ENCODE measurements at places on chromosomes 13 and 19.

DNA sequence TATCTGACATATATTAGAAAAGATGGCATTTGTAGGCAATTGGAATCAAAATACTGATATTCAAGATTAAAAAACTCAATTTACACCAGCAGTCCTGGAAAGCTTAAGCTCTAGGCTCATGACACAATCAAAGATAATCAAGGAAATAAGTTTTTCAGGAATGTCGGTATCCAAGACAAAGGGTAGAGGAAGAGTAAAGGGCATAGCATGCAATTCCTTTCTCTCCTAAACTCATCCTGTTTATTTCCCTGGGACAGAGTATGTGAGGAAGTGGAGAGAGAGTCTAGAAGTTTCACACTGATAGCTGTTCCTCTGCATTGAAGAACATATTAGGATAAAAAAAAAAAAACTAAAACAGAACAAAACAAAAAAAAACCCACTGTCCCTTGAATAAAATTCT, 2452.1 kb downstream of the PCDH9 start:
- DNase-seq, result no peak

DNA sequence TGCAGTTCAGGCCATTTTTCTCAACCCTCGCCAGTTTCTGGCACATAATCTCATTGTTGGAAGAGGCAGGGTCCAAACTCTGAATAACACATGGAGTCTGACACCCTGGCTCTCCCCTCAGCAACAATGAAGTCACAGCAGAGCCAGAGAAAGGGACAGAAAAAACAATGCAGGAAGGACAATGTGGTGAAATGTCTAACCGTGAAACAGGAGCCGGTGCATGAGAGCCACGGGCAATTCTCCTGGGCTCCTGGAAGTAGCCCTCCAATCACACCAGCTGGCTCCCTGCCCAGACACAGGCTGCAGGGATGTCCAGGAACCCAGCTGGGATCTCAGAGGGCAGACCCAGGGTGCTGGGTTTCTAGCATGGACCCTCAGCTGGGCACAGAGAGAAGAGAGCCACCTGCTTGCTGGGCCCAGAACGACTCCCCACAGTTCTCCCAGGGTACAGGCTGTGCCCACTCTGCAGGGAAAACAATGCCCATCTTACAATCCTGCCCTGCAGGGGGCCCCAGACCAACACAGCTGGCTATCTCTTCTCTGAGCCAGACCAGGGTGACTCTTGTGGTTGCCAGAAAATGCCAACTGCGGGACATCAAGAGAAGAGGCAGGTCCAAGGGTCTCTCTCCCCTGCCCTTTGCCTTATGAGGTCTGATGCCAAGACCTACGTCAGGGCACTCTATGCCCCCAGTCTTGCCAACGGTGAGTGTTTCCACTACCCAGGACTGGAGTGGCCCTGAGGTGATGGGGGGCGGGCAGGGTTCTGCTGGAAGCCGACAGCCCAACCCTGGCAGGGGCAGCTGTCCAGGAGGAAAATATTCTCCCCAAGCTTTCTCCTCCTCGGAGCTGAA, 64.5 kb downstream of the CEBPG start:
- no peak for DNase-seq

- DNase-seq, result no peak
These were observed 29.7 kb upstream of the MIER2 start for GRCh38 chr19:374183-374885.

DNA sequence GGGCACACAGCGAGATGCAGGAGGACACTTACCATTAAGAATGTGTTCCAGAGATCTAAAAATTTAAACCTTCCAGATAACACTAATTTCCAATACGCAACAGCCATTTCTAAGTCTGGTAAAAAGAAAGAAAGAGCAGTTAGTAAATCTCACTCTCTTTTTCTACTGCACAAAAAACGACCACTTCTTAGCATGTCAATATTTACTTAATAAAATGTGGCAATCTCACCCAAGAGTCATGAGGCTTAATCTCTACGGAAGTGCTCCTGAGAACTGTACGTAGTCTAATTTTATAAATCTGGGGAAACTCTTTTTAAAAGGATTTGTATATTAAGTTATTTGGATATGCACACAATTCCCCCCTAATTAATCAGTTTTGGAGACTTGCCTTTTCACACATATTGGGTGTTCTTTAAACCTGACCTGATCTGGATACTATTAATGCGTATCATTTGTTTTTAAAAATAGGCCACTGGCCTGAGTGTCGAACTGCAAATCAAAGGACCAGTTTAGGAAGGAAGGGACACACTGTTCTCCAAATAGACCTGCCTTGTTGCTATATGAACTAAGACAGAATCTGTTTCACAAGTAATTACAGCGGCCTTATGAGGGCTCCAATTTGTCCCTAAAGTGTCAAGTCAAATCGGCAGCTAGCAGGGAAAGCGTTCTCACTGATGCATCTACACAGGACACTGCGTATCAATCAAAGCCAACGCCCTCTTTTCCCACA, 7.9 kb upstream of the ADPRHL1 start:
- DNase-seq, result no peak

DNA sequence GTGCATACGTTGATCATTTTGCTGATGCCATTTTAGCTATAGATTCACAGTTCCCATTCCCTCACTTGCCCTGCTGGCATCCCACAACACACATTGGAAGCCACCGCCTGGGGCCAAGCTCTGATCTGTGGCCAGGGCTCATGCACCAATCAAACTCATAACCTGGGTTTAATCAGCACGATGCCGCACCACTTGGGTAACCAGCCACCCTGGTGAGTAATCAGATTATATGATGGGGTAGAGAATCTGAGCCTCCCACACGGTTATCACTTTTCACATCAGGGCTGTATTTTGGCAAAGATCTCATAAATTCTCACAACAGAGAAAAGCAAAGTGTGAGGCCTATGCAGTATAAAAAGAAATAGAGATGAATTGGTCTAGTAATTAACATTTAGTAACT, 66.0 kb upstream of the TNFRSF19 start:
- no peak for DNase-seq

- DNase-seq, result no peak
These were observed 5.8 kb upstream of the DMKN start for GRCh38 chr19:35519291-35519690.

GRCh38 chr19:53467485-53468262, at the start of gene ZNF813:
Gene ZNF813 (plus strand): TSS chr19:53467733. CDS start chr19:53483823, 16,090 bp downstream.
- peak; percentile 79 for DNase-seq

DNA sequence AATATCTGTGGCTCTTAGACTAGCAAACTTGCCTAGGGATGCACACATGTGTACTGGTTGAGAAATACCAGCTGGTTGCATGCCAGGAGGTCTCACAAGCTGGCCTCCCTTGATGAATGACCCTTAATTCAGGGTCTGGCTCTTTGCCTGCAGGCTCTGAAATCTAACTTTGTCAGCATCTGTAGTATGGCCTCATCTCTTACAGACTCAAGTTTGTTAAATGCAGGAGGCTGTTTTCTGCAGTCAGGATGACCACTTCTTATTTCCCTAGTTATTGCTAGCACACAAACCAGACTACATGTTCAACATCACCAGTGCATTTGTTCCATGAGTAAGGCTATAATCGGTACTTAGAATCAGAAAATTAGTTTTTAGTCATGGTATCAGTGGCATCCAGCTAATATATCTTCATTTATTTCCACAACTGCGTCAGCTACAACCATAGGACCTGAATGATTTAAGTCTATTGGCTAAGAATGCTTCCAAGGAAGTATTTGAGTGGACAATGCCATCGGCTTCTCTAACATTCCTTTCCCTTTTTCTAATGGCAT, 23.3 kb upstream of the POSTN start:
- DNase-seq, result no peak

Data from amniotic stem cell (primary cell).